IPS-NIHi11 (cell line): ENCODE measurements at places on chromosomes 2 and 18.

DNA sequence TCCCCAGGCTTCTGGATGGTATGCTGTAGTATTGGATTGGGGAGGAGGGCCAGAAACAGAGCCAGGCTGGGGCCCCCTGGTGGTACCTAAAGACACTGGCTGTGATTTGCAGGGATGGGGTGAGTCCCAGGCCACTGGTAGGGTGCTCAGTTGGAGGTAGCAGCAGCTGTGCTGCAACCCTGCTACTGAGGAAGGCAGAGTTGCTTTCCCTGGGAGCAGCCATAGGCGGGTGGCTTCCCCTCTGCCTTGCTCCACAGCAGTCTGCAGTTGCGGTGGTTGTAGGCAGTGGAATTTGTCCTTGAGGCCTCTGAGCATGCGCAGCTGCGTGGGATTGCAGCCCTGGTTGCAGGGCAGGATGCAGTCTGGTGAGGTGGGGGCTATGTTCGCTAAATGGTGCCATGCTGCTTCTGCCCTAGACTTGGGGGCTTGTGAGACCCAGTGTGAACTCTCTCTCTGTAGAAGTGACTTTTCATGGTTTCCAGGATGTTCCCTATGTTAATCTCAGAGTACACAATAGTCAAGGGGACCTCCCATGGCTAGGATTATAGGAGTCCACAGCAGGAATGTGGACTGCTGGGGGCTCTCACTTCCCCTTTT, 443.5 kb downstream of the XIRP2 start:
- DNase-seq: peak; percentile 70

DNA sequence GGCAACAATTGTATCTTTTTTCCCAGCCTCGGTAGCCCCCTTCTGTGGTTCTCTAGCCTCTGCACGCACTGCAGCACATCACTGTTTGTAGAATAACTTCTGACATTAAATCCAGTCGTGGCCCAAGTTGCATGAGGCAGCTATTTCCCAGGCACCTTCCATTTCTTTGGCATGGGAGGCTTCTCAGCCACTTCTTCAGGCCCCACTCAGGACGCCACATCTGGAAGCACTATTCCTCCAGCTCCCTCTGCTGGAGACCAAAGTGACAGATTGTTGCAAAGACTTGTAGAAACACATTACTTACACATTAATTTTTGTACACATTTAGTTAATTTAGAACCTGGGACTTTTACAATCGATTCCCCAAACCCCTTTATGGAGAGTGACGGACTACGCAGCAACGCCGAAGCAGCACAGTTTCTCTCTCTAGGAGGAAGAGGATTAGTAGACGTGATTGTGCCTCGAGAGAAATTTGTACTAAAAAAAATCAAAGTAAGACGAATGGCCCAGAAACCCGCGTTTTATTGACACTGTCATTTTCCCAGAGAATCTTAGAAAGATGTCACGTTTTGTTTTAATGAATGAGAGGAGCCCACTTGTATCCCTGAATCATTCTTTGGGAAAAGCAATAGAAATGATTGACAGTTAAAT, 57.8 kb upstream of the RGPD5 start:
- DNase-seq: peak; percentile 52

GRCh38 chr2:110100480-110100879, 15.1 kb downstream of the MALL start:
- DNase-seq: no peak

- DNase-seq: no peak
Measured at GRCh38 chr2:69715964-69716363, 26.0 kb upstream of the ANXA4 start.

- DNase-seq: peak; percentile 9
Measured at GRCh38 chr2:45570671-45571334, 40.3 kb downstream of the SRBD1 start.

- DNase-seq: no peak
Measured at GRCh38 chr2:172552547-172553291, 3.2 kb upstream of the PDK1 start.

- no peak for DNase-seq
Measured at GRCh38 chr2:65329525-65329924, 101.9 kb downstream of the ACTR2 start.

GRCh38 chr2:201108341-201108740, 7.6 kb upstream of the CFLAR start:
- no peak for DNase-seq

DNA sequence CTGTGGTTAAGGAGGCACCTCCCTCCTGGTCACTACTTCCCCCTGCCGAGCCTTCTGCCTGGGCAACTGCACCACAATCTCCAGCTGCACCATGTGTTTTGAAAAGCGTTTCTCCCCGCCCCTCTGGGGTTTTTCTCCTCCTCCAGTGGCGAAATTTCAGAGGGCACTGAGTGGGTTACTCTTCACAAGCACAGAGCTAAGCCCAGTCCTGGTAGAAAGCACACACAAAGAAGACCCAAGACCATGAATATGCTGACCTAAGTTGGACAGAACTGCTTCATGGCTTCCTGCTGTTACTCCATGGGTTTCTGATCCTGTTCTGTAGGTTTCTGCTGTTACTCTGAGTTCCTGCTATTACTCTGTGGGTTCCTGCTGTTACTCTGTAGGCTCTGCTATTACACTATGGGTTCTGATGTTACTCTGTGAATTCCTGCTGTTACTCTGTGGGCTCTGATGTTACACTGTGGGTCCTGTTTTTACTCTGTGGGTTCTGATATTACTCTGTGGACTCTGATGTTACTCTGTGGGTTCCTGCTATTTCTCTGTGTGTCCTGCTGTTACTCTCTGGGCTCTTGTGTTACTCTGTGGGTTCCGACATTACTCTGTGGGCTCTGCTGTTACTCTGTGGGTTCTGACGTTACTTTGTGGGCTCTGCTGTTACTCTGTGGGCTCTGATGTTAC, 216.6 kb downstream of the RTP5 start:
- DNase-seq: no peak

DNA sequence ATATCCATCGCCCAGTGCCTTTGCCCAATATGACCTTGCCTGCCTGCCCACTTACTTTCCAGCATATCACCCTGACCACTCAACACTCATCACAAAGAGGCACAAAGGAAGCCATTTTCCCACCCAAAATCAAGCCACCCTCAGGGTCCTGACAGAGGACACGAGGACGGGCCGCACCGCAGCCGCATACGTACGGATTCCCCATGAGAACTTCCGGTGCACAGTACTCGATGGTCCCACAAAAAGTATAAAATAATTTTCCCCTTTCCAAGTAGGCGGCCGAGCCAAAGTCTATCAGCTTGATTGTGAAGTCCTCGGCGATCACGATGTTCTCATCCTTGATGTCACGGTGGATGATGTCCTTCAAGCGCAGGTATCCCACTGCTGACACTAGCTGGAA, 10.0 kb upstream of the MTERF4 start:
- no peak for DNase-seq

DNA sequence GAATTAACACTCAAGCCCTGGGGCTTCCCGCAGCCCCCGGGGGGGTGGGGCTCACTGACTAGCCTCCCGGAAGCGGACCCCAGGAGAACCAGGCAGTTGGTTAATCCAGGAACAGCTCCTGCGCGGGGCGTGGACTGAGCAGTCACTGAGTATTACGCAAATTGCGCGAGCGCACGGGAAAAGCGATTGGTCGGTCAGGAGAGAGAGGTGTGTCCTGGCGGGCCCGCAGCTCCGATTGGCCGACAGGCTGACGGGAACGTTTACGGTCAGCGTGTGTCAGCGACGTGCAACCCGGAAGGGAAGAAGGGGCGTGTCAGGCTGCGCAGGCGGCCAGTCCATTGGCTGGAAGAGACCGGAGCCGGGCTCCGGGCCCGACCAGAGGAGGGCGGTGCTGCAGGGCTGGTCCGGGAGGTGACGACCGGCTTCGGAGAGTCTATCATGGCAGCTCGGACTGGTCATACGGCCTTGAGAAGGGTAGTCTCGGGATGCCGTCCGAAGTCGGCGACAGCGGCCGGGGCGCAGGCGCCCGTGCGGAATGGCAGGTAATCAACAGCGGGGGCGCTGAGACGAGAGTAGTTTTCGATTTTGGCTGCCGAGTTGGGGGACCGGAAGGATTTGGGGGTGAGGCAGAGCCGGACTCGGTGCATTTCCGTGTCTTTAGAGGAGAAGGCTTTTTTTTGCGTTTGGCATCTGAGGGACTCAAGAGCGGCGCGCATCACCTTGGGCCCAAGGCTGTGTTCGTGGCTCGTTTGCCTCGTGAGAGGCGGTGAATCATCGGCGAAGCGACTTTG, at the start of gene COQ10B:
Gene COQ10B, plus strand, starts transcription at position 430 of the 791 bp plus-strand sequence. Its CDS starts 9 bp downstream, at position 439.
- DNase-seq: peak; percentile 99

DNA sequence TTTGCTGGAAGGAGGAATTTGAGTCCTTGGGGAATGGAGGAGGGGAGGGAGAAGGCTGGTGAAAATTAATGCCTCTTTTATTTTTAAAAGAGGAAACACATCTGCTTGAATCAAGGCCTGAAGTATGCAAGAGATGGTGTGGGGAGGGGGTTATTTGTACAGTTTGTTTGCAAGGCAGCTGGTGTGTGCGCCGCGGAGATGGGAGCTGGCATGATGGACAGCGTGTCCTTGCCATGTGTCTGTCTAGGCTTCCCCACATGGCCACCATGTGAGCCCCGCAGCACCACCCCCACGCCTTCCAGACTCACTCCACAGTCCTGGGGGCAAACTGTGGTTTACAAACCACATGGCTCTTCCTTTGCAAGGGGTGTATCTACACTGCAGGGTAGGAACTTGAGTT, 154.8 kb upstream of the APCDD1 start:
- DNase-seq: no peak

DNA sequence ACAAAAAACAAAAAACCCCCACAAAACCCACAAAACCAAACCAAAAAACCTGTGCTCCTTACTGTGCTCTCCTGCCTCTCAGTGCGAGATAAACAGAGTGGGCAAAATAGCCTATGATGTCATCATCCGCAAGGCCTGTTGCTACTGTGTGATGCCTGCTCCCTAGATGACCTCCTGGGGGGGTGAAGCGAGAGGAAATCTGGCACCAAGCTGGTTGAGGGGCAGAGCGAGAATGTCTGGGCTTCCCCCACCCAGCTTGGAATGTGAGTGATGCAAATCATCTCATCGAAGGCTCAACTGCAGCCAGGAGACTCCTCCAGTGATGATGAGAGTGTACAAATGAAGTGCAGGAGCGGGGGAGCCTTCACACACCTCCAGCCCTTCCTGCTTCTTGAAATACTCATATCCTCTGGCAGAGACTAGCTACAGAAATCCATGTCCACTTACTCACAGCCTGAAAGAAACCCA, 57.7 kb upstream of the MAP4K3 start:
- no peak for DNase-seq

DNA sequence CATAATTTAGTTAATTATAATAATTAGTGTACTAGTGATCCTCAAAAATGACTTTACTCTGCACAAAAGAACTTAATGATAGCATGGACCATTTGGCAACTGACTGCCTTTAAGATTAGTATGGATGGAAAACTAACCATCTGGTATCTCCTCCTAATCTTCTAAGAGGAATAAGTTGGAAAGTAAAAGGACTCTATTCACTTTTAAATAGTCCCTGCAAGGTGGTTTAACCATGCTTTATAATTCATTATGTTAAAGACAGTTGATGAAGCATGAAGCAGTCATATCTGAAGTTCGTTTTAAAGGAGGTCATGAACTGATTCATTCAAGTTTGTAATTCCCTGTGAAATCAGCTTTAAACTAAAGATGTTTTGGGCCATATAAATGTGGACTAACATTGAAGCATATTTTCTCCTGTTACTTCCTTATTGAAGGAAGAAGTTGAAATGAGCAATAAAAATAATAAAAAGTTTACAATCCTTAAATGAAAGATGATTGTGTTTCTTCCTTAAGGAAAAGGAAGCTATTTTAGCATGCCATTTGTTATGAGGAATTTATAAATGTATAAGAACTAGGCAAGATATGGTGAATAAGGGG, 446.0 kb downstream of the XIRP2 start:
- no peak for DNase-seq

GRCh38 chr2:142767847-142768246, 109.6 kb upstream of the KYNU start:
- no peak for DNase-seq

DNA sequence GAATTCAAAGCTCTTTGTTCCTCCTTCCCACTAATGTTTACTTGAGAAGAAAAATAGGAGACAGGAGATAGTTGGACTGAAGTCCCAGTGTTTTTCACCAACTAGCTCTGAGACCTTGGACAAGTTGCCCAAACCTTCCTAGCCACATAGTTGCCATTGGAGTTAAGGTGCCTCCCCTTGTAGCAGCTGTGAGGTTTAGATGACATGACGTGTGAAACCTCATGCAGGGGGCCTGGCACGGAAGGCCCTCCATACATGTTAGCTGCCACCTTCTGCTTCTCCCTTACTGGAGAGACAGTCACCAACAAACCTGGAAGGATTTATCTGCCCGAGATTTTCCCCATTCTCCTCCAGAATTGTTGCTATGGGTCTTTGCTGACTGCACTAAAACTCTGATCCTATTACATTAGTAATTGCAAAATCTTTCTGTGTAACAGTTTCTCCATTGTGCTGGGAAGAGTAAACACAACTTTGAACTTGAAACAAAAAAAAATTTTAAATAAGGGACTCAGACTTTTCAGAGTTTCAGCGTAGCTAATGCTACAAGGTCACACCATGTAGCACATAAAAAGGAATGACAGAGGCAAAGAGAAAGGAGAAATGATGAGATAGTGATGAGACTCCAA, 23.8 kb upstream of the CABYR start:
- no peak for DNase-seq

GRCh38 chr2:3291113-3291512, 86.5 kb downstream of the EIPR1 start:
- no peak for DNase-seq
